ENCODE measurements at places on chromosomes 5 and 9.

GRCh38 chr5:5886812-5887486 is 464.5 kb downstream of the ICE1 start:
- DNase-seq, result no peak

- DNase-seq, result peak; percentile 51
Measured at GRCh38 chr5:74316064-74316603, 324.4 kb downstream of the ENC1 start.

DNA sequence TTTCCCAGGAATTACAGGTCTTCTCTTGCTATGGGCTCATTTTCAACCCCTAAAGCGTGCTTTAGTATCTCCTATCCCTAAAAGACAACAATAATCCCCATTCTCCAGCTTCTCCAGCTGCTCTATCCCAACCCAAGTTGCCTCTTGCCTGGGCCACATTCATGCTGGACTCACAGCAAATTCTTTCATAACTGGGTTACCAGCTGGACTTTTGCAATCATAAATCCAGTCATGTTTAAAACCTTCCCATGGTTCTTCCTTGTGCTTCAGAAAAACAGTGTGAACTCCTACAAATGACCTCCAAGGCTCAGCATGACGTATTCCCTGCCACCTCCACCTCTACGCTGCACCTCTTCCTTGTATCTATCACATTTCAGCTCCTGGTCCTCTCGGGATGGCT is 346.9 kb downstream of the GADD45G start:
- DNase-seq, result no peak

DNA sequence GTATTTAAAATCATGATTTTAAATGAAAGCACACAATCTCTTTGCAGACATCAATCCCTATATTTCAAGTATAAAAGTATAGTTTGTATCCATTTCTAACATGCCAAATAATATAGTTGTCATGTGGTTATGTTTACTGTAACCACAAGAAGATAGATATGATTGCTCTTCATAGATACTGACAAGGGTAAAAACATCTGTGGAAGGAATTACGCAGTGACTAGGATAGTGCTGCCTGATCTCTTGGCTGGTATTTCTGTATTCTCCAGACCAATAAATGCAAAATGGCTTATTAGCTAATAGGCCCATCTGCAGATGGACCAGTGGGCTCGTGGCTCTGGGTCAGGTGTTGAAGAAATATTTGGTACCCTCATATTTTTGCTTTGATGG is 34.9 kb upstream of the FBN2 start:
- DNase-seq, result no peak

DNA sequence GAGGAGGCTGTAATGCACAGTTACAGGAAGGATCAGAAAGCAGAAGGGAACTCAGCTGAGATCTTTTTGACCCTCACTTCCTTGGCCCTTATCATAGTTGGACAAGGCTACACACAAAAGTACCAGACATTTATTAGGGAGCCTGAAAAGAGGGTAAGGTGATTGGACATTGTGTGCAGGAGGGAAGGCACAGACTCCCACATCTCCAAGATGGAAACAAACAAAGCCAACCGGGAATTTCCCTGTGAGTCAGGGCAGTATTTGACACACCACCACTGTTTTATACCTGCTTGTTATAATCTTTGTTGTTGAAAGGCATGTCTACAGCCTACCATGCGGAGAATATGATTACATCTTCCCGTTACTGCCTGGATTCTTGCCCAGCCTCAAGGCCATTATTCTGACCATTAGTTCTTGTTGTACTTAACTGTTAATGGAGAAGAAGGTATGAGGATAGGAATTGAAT is 3.0 kb upstream of the CCNG1 start:
- no peak for DNase-seq

- peak; percentile 14 for DNase-seq
Measured at GRCh38 chr9:76456202-76456926, 2.6 kb upstream of the GCNT1 start.

- peak; percentile 77 for DNase-seq
Measured at GRCh38 chr9:105656131-105656921, 5.9 kb upstream of the TAL2 start.

GRCh38 chr5:65012301-65012892 is 243.7 kb downstream of the CWC27 start:
- DNase-seq, result no peak

DNA sequence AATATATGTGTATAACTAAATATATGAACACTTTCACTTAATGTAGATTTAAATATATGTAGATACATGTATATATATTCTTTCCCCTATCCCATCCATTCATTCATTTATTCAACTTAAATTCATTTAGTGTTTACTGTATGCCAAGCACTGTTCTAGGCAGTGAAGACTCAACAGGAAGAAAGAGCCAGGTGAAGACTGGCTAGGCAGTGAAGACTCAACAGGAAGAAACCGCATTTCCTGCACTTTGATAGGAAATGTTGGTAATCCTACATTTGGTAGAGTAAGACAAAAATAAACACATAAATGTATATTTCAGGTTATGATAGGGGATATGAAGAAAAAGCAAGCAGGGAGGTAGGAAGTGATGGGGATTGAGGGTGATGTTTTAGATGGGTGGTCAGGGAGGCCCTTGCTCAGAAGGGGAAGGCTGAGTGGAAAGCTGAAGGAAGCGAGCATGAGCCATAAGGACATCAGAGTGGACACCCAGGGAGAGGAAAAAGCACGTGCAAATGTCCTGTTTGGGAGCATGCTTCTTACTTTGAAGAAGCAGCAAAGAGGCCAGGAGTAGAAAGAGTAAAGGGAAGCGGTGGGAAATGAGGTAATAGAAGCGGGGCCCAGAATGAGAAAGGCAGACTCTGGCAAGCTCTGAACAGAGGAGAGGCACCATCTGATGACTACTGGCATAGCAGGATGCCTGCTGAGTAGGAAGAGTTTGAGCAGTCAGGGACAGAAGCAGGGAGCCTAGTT is 227.8 kb upstream of the MAP3K1 start:
- no peak for DNase-seq

DNA sequence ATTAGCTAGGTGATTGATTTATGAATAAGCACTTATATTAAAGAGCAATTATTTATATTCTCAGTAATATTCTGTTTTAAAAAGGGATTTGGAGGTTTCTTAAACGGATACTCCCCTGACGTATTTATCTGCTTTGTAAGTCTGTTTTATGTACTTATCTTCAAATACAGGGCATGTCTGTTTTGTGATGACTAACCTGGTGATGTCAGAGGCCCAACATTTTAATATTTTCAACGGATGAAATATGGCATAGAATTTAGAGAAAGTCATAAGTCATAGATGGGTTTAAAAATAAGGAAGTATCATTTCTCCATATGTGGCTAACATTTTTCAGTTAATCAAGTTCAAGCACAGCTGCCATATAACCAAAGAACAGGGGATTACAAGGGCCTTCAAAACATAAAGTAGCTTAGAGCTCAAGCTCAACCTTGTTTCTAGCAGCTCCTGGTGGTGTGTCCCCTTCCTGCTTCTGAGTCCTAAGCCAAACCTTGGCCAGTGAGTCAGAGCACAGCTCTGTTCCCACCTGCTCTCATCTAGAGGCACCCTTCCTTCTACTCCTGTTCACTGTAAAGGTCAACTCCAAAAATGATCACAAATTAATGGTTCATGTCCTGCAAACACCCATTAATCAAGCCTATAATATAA is 131.4 kb downstream of the OXCT1 start:
- peak; percentile 25 for DNase-seq

DNA sequence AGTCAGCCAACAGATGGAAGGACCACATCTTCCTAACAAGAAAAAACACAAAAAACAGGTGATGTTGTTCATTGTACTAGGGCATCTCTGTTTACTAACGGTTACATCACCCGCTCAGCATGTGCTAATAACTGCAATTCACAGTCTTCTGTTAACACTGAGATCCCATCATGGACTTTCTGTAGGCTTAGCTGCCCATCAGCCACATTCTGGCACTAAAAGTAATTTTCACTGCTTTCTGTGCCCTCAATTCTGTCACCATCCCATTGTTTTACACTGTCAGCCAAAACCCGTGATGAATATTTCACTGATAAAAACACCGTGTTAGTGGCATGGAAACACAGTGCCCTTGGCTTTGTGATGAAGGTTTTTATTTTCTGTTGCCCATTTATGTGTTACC is 64.6 kb downstream of the CAST start:
- no peak for DNase-seq

DNA sequence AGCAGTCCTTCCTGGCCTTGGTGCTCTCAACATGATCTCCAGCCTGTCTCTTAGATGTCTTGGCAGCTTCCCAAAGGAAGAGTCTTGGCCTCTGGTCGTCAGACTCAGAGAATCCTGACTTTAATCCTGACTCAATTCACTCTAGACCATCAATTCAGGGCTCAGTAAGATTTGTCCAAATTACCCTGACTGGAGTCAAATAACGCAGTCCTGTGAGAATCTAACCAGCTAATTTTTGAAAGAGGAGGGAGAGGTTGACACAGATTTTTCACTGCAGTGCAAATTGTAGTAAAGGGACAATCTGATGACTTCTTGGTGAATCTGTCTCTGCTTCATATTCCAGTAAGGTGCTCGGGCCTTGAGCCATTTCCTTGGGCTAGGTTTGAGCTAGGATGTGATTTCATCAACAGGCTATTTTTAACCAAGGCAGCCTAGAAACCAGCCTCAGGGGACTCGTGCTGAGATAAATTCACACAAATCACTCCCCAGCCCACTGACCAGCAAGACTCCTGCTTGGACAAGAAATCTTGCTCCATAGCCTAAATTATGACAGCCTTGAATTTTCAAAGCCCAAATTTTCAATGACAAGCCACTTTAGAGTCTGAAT is 257.4 kb downstream of the ENC1 start:
- peak; percentile 14 for DNase-seq

GRCh38 chr5:122849771-122850170 is 4.4 kb downstream of the SNX24 start:
- DNase-seq, result no peak

DNA sequence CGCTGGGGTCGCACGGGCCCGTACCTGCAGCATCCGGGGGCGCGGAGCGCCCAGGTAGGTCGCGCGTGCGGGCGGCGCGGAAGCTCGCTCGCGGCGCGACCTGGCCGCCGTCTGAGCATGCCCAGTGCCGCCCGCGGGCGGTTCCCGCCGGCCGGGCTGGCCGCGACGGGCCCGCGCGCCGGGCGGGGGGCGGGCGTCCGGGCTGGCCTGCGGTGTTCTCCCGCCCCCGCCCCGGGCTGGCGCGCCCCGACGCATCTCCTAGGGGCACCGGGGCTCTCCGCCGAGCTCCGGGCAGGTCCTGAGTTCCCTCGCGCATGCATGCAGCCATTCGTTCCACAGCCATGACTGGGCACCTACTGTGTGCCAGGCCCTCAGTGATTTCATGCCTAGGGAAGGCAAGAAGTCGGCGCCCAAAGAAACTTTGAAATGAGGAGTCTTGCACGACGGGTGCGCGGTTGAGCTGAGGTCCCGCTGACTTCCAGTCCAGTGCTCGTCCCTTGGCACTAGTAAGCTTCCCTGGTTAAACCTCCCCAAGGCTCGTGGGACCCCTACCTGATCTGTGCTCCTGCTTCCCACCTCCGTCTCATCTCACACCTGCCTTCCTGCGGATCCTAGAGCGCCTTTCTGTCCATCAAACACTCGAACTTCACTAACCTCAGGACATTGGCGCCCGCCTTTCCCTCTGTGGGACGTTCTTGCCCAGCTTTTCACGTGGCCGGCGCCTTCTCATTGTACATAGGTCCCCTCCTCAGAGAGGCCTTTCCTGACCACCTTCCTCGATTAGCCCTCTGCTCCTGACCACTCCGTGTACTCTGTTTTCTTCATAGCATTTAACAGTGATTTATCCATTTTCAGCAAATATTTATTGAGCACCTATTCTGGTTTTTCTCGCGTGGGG is at the start of gene PTPN3:
Gene PTPN3 (minus strand): TSS at position 113 of the 898 bp plus-strand sequence. CDS start 34,873 bp downstream, outside the sequence.
- peak; percentile 21 for DNase-seq

GRCh38 chr9:84754881-84755280 is 85.4 kb downstream of the NTRK2 start:
- no peak for DNase-seq

GRCh38 chr5:111741278-111741677 is 15.7 kb downstream of the NREP start:
- no peak for DNase-seq

- DNase-seq, result no peak
Measured at GRCh38 chr5:179738742-179739141, 6.1 kb downstream of the MAML1 start.

- no peak for DNase-seq
Measured at GRCh38 chr9:128787659-128788058, 606 bp downstream of the TBC1D13 start.

DNA sequence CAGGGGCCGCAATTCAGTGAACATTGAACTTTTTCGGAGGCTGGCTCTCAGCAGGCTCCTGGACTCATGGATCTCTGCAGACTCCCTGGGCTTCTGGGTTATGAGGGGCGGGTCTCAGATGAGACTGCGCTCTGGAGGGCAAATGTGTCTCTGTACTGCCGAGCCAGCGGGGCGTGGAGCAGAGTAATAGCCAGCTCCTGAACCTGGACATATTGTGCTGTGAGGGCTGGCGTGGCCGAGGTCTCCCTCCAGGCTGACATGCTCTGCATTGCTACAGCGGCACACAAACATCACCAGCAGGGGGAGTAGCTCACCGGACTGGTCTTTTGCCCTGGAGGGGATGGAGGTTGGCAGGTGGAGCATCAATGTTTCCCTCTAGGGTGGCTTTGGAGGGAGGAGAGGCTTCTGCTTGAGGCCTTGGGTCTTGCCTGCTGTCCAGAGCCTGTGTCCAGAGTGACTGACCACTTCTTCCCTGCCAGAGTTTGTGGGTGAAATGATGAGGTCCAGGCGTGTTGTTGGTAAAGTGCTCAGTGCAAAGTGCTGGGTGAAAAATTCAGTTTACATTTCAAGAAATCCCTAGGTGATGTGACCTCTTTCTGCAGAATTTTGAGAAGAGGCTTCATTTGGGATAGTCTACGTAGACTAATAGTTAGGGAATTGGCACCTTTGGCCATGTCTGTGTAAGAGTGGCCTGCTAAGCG is 10.9 kb upstream of the GADD45G start:
- peak; percentile 78 for DNase-seq

- no peak for DNase-seq
Measured at GRCh38 chr5:17076272-17076671, 140.2 kb upstream of the MYO10 start.

- DNase-seq, result peak; percentile 55
Measured at GRCh38 chr5:35202319-35203111, 27.8 kb downstream of the PRLR start.

- no peak for DNase-seq
Measured at GRCh38 chr9:79512251-79512650, 59.5 kb upstream of the TLE4 start.

- no peak for DNase-seq
Measured at GRCh38 chr5:18000744-18001143, 366.5 kb downstream of the TAF11L14 start.

GRCh38 chr5:115559524-115559923 is 14.9 kb upstream of the FEM1C start:
- DNase-seq, result no peak

DNA sequence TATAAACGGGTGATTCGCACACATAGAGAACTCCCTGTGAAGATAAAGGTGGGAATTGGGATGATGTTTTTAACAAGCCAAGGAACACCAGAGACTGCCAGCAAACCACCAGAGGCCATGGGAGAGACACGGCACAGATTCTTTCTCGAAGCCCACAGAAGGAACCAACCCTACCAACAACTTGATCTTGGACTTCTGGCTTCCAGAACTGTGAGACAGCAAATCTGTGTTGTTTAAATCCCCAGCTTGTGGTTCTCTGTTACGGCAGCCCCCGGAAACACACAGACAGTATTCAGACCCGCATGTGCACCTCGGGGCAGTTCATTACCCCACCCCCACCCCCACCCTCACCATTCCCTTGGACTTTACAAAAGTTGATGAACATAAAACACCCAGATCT is 12.8 kb downstream of the AMBP start:
- DNase-seq, result no peak

- DNase-seq, result no peak
Measured at GRCh38 chr9:112218908-112219307, 43.8 kb upstream of the SUSD1 start.
